AG08395 (cell line): ENCODE measurements at places on chromosomes 2 and 18.

DNA sequence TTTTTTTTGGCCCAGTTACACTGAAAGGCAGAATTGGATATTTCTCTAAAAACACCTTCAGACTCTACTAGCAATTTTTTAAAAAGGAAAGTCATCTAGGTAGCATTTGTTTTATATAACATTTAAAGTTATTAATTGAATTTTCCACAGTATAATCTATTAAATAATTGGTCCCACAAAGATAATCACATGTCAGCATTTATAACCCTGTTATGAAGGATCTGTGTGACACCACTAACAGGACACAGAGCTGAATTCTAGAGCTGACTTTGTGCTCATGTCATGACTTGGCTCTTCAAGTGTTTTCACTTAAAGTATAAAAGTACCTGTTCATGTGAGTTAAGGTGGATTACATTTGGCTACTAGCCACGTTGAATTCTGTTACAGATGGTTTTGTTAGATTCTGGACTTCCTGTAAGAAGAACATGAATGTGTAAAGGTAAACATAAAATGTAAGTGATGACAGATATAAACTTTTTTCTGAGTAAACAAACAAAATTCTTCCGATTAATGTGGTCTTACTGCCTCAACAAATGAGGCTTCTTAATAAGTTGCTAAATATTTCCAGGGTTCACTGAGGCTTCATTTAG, 69.1 kb upstream of the PROKR1 start:
- no peak for DNase-seq

- peak; percentile 55 for DNase-seq
Measured at GRCh38 chr18:63788447-63789096, 13.4 kb downstream of the SERPINB7 start.

GRCh38 chr2:219643788-219644398, 16.5 kb downstream of the SLC4A3 start:
- no peak for DNase-seq

GRCh38 chr2:98823196-98824170, 92.6 kb upstream of the MGAT4A start:
- DNase-seq = no peak

- DNase-seq = no peak
Measured at GRCh38 chr2:144643537-144644336, 123.8 kb upstream of the ZEB2 start.

- no peak for DNase-seq
Measured at GRCh38 chr2:33457556-33458247, 18.7 kb upstream of the RASGRP3 start.

DNA sequence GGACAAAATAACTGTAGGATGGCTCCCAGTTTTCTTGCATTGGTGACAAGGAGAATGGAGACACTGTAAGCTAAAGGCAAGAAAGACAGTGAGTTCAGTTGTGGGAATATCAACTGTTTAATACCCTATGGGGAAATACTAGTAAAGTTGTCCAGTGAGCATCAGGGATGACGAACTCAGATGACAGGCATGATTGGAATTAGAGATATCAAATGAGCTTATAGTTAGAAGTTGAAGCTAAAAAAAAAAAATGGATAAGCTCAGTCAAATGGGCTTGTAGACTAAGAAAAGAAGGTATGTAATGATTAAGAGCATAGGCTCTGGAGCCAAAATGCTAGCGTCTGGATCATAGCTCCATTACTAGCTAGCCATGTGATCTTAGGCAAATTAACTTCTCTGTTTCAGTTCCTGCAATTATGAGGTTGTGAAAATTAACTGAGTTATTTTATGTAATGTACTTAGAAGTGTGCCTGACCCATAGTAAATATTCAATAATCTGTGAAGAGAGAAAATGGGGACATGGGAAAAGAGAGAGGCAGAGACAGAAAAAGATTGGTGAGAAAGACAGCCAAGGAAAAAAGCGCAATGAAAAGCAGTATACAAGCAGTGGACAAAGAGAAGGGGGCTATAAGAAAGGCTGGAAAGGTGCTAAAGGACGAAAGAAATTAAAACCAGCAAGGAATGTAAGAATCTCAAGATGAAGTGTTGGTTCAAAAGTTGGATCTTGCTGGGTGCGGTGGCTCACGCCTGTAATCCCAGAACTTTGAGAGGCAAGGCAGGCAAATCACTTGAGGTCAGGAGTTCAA, 95.7 kb upstream of the SLC39A10 start:
- DNase-seq = peak; percentile 75

- DNase-seq = no peak
Measured at GRCh38 chr2:99442837-99443236, 47.0 kb downstream of the REV1 start.

- no peak for DNase-seq
Measured at GRCh38 chr18:23547306-23547705, 39.0 kb downstream of the NPC1 start.

GRCh38 chr18:13194239-13194638, 24.3 kb upstream of the LDLRAD4 start:
- DNase-seq = no peak

DNA sequence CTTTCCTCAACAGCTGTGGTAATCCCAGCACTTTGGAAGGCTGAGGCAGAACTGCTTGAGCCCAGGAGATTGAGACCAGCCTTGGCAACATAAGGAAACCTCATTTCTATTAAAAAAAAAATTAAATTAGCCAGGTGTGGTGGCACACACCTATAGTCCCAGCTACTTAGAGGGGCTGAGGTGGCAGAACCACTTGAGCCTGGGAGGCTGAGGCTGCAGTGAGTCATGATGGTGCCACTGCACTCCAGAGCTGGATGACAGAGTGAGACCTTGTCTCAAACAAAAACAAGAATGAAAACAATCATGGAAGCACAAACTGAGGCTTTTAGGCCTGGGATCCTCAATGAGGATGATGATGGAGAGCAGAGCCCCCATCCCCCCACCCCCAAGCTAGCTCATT, 19.8 kb downstream of the GAREM1 start:
- no peak for DNase-seq

DNA sequence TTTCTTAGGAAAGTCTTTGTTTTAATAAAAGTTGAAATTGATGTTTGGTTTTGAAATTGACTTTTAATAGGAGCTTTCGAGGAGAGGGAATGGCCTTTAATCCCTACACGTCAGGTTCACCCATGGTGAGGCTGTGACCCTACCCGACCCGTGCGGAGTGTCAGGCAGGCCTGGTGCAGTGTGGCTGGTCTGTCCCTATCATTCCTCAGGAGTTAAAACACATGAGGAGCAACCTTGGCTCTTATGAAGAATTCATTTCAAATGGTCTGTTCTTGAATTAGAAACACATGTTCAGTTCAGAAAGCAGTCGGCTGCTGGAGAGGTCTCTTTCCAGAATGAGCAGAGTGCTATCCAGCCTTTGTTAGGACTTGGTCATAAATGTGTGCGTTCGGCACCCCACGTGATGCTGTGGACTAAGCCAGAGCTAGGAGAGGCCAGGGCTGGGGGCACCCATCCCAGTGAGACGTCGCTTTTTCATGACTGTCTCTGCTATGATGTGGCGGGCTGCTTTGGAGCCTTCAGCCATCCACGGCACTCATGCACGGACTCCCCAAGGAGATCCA, 54.7 kb downstream of the EMILIN2 start:
- peak; percentile 65 for DNase-seq

DNA sequence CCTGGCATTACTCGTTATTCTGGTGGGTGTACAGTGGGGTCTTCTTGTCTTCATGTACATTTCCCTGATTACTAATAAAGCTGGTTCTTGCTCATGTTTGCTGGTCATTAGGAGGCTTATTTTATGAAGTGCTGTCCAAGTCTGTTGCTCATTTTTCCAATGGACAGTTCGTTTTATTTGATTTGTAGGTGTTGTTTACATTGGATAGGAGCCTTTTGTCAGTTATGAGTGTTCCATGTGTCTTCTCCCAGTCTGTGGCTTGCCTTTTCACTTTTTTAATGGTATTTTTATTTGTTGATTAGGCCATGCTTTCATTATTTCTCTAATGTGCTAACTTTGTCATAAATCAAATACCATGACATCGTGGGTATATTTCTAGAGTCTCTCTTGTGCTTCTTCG, 51.9 kb downstream of the CEP192 start:
- no peak for DNase-seq

GRCh38 chr2:68762665-68763064, 28.1 kb downstream of the ARHGAP25 start:
- no peak for DNase-seq

DNA sequence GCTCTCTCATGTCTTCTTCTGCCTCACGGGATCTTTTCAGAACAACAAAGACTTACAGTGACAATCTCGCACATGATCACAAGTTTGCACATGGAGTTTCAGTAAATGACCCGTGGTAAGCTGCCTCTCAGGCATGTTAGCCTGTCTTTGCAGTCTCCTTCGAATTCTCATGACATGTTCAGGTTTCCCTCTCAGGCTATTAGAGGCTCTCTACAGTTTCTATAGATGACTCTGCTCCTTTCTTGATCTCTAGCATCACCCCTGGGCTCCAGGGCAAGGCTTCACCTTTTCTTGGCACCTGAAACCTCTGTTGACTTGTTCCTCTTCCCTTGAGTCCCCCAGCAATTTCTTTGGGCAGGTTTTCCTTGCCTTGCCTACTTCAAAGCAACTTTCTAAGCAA, 23.0 kb downstream of the MPP4 start:
- no peak for DNase-seq

DNA sequence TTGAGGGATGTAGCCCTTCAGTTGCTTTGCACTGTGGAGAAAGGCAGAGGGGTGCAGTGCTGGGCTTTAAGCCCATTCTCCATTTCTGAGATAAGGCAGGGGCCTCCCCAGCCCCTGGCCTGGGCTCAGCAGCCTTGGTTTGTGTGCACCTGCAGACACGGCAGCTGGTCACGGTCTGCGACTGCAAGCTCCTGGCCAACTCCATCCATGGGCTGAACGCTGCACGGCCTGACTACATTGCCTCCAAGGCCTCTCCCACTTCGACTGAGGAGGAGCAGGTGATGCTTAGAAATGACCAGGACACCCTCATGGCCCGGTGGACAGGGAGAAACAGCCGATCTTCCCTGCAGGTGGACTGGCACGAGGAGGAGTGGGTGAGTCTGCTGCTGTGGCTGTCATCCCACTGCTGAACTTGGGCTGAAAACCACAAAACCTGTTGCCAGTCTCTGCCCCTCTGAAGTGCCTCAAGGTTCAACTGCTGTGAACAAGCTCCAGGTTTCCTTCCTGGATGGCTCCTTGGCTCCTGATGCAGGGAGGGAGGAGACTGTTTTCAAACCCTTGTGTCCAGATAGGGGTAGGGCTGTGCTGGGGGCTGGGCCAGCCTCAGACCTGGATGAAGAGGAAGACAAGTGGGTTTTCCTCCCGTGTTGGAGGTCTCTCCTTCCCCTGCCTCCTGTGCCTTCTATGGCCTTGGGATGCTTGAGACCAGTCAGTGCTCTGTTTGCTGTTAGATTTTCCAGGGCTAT, 54.0 kb downstream of the COA5 start:
- no peak for DNase-seq

DNA sequence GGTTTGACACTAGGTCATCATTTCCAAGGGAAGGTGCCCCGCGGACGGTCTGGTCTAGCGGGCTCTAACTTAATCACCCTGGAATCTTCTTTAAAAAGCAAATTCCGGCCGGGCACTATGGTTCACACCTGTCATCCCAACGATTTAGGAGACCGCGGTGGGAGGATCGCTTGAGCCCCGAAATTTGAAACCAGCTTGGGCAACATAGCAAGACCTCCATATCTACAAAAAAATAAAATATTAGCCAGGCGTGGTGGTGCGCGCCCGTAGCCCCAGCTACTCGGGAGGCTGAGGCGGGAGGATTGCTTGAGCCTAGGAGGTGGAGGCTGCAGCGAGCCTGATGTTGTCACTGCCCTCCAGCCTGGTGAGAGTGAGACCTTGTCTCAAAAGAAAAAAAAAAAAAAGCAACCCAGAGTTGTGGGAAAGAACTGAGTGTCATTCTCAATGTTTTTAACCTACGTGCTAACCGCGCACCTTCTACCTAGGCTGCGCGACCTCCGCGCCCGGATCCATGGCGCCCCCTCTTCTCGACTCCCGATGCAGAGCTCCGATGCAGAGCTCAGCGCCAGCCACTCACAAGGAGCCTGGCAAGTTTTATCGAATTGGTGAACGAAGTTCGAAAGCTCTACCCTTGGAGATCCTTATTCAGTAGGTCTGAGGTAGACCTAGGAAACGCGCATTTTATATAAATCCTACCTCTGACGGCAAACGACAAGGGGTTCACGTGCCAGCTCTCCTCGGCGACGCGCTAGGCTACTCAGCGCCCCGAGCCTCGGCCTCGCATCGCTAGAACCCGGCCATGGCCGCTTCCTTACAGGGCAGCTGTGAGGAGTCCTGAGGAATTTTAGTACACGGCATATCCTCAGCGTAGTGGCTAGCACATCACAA, 888 bp upstream of the TWSG1 start:
- no peak for DNase-seq

DNA sequence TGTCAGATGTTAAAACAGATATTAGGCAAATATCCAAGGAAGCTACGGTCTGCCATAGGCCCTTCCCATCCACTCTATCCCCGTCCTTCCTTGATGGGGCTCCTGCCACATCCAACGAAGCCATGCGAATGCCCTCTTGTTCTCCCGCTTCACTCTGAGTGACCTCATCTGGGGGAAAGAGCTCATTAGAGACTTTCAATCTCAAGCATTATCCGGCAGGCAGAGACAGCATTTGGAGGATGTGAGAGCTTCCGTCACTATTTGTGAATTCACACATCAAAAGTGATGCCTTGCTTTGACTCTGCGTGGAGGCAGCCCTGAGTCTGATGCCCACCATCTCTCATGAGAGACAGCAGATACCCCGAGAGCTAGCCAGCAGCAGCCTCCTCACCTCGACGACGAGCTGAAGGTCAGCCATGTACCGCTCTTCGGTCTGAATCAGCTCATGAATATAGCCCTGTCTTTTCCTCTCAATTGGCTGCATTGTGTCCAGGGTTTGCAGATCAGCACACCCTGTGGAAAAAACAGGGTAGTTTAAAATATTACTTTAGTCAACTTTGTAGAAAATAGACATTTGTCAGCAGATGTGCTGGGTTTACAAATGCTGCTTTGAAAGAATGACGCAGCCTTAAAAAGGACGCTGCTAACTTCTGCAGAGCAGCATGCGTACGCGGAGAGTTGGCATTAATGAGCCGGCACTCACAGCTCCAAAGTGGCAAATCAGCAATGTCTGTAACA, 45.9 kb downstream of the FAM228A start:
- DNase-seq = no peak

GRCh38 chr2:11564816-11565567, 31.1 kb downstream of the GREB1 start:
- DNase-seq = no peak

DNA sequence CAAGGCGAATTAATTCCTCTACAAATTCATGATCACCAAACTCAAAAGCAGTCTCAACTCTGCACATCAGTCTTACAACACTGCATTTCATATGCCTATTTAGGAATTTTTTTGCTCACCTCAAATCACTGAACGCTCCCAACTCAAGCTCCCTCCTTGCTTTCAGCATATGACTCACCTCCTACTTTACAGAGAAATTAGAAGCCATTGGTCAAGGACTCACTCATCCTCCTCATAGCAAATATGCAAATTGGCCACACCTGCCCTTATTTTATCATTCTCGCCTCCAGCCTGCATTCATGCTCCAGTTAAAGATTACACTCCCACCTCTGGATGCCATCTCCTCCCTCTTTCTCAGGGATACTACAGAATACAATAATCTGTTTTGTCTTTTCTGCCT, 148.8 kb downstream of the MBD2 start:
- DNase-seq = no peak
